Panc1 (cell line): ENCODE measurements at places on chromosomes 11 and 22. TPM values are rescaled to one million over a fixed set of nuclear protein-coding genes. Genes with fewer than 3 reads are reported as not detected.

- DNase-seq = no peak
Measured at GRCh38 chr11:88340366-88340935, 2.9 kb upstream of the CTSC start.

DNA sequence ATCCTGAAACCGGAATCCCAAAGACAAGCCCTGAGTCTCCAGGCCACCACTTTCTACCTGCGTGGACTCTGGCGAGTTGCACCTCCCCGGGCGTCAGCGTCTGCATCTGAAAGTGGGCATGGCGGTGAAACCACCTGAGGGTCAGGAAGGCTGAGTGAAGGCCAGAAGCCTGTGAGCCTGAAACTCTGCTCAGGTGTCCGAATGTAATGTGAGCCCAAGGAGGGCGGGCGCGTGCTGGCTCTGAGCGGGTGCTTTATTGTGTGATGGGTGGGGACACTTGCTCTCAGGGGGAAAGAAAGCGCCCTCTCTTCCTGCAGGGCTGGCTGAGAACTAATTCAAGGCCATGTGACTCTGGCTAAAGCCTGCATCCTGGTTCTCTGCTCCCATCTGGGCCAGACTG, 135.6 kb downstream of the ST3GAL4 start:
- DNase-seq = no peak

DNA sequence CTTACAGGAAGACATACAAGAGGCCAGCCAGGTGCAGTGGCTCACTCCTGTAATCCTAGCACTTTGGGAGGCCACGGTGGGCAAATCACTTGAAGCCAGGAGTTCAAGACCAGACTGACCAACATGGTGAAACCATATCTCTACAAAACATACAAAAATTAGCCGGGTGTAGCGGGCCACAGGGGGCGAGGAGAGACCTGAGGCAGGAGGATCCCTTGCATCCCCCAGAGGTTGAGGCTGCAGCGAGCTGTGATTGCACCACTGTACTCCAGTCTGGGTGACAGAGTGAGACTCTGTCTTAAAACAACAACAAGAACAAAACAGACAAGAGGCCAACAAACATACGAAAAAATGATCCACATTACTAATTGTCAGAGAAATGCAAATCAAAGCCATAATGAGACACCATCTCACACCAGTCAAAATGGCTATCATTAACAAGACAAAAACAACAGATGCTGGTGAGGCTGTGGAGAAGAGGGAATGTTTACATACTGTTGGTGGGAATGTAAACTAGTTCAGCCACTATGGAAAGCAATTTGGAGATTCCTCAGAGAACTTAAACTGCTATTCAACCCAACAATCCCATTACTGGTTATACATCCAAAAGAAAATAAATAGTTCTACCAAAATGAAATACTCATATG, 498.8 kb upstream of the ARHGAP42 start:
- no peak for DNase-seq

DNA sequence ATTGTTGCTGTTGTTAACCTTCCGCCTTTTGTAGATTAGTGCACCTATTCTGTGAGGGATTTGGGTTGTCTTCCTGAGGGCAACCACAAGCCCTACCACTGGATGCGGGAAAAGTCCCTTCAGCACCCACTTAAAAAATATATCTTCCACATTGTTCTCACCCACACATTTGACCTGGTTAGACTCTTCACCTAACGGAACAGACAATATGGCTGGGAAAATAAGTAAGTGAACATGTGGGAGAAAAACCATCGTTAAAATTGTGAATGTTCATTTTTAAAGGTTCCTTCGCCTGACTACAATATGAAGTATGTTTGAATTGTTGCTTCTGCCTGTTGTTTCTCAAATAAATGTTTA, 72.0 kb upstream of the MPEG1 start:
- no peak for DNase-seq

DNA sequence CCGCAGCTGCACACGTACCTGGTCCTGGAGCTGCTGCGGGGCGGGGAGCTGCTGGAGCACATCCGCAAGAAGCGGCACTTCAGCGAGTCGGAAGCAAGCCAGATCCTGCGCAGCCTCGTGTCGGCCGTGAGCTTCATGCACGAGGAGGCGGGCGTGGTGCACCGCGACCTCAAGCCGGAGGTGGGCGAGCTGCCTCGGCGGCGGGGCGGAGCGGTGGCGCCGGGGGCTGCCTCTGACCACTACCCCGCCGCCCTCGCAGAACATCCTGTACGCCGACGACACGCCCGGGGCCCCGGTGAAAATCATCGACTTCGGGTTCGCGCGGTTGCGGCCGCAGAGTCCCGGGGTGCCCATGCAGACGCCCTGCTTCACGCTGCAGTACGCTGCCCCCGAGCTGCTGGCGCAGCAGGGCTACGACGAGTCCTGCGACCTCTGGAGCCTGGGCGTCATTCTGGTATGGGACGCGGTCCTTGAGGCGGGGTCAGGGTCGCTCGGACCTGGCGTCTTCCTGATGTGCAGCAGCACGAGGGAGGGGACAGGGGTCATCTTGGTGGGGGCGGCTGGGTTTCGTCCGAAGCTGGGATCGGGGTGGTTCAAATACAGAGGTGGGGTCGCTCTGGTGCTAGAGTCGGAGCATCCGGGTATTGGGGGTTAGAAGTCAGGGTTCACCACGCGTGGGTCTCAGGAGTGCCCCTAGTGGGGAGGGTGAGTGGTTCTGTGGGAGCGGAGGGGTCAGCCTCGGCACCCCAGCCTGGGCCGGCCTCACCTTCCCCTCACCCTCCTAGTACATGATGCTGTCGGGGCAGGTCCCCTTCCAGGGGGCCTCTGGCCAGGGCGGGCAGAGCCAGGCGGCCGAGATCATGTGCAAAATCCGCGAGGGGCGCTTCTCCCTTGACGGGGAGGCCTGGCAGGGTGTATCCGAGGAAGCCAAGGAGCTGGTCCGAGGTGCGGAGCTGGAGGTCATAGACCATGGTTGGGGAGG, 10.8 kb downstream of the RPS6KA4 start:
- no peak for DNase-seq

The OR2AG2 gene
- total RNA-seq = 0.18 TPM
